T-helper 17 cell (primary cell): ENCODE measurements at places on chromosomes 12 and 14. TPM values are rescaled to one million over a fixed set of nuclear protein-coding genes. Genes with fewer than 3 reads are reported as not detected.

The LMO3 gene
- total RNA-seq: not detected

- DNase-seq: no peak
- H3K27ac ChIP-seq: no peak overlapping the region
- H3K36me3 ChIP-seq: peaks cover under 1% of the 10 kb centered on the region
- no peak overlapping the region for H3K4me3 ChIP-seq
These were observed 74.0 kb downstream of the RPS29 start for GRCh38 chr14:49512147-49512551.

DNA sequence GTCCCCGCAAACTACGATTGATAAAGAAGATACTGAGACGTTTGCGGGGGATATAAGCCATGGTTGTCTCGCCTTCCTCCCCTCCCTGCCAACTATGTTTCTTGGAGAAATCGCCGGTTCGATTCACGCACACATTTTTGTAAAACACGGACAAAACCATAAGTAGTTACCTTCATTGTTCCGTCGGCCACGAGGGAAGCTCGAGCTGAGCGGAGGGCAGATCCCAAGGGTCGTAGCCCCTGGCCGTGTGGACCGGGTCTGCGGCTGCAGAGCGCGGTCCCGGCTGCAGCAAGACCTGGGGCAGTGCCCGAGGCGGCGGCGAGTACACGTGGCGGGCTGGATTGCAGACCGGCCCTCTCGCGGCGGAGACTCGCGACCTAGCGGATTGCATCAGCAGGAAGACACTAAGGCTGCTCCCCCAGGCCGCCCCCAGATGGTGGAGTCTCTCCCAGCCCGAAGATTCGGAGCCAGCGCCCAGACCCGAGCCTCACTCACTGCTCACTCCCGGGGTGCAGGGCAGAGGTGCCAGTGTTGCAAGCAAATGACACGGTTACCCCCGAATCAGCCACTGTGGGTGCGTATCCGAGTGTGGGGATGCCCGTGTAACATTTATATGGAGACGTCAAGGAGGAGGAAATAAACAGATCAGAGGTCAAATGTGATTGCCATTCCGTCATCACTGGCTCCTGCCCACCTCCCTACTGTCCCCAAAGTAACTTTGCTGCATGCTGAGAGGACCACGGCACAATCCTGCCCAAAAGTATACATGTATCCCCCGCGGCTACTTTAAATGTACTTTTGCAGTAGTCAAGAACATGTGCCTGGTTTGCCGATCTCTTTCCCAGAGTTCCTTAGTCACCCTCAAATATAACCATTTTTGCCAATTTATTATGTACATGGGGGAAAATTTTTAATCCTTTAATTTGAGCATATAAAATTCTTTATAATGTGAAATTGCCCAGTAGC lies at the start of gene BCAT1:
Gene BCAT1 (minus strand): TSS at position 345 of the 966 bp plus-strand sequence. CDS start 169 bp downstream, at position 176.
- peaks cover 77% of the 10 kb centered on the region for H3K27me3 ChIP-seq
- DNase-seq: no peak
- peaks cover 25% of the 10 kb centered on the region for H3K4me1 ChIP-seq
- peaks cover 10% of the 10 kb centered on the region for H3K36me3 ChIP-seq

GRCh38 chr12:9039397-9039977 lies 50.1 kb downstream of the KLRG1 start:
- no peak for DNase-seq
- peaks cover 44% of the 10 kb centered on the region for H3K4me1 ChIP-seq
- no peaks in the 10 kb centered on the region for H3K27me3 ChIP-seq
- peaks cover 5% of the 10 kb centered on the region for H3K36me3 ChIP-seq
- peak overlapping the region; percentile 94 for H3K27ac ChIP-seq
